ENCODE measurements at places on chromosomes 1 and 21.

- DNase-seq, result no peak
Observed at GRCh38 chr1:206460836-206461426, 9.3 kb upstream of the IKBKE start.

- DNase-seq, result no peak
Observed at GRCh38 chr1:202015662-202015937, 5.2 kb downstream of the ELF3 start.

GRCh38 chr1:19429611-19430010 is 55.7 kb downstream of the CAPZB start:
- no peak for DNase-seq

DNA sequence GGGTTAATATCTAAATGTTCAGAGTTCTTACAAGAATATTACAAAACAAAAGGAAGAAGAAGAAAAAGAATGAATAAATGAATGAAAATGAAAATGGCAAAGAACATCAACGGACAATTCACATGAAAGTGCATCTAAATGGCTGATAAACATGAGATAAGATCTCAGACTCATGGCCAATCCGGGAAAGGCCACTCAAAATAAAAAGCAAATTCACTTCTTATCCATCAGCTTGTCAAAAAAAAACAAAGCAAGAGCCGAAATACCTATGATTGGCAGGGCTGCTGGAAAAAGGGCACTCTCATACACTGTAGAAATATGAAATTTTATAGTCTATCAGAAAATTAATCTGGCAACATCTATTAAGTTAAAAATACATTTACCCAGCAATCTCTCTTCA is 103.6 kb upstream of the EDEM3 start:
- peak; percentile 2 for DNase-seq

GRCh38 chr1:115314765-115315164 is 23.3 kb downstream of the NGF start:
- no peak for DNase-seq

- no peak for DNase-seq
Observed at GRCh38 chr1:207069061-207069460, 16.0 kb downstream of the PFKFB2 start.

DNA sequence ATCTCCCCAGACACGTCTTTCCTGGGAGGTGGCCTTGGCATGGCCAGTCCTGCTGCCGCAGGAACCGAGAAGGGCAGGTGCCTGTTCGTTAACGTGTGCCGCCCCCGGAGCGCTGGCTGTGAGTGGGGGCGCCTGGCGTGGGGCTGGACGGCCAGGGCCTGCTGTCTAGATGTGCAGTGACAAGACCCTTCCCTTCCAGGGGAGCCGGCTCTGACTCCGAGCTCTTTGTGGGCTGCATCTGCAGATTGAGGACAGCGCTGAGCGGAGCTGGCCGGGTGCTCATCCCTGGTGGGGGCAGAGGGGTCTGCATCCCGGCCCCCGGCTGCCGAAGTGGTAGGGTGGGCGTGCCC is 13.0 kb downstream of the COL18A1 start:
- DNase-seq, result no peak

GRCh38 chr1:59733443-59734141 is 81.2 kb upstream of the HOOK1 start:
- DNase-seq, result no peak

DNA sequence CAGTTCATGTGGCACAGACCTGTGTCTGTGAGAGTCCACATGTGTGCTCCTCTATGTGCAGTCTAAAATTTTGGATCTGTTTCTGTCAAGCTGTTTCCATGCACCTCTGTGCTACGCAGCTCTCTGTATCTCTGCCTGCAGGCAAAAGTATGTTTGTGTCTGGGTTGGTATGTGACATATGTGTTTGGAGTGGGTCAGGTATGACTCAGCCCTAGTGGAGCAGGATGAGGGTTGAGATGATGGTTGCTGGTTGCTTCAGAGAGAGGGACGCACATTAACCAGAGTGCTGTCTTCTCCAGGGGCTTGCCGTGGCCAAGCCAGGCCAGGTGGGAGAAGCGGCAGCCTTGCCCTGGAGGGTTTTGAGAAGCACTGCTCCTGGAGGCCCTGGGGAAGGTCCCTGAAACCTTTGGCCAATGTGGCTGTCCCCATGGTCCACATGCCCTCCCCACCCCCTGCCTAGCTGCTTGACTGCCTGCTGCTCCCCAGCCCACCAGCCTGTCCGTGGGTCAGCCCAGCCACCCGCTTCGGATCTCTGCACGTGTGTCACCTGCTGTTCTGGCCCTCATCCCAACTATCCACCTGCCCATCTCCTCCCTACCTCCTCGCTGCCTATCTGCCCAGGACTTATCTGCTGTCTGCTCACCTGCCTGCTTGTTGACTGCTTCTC is 4.1 kb upstream of the EVA1B start:
- DNase-seq, result no peak

GRCh38 chr1:89951766-89952604 is 42.9 kb upstream of the ZNF326 start:
- DNase-seq, result no peak

GRCh38 chr1:92538413-92539061 is 51.8 kb upstream of the GFI1 start:
- DNase-seq, result no peak

DNA sequence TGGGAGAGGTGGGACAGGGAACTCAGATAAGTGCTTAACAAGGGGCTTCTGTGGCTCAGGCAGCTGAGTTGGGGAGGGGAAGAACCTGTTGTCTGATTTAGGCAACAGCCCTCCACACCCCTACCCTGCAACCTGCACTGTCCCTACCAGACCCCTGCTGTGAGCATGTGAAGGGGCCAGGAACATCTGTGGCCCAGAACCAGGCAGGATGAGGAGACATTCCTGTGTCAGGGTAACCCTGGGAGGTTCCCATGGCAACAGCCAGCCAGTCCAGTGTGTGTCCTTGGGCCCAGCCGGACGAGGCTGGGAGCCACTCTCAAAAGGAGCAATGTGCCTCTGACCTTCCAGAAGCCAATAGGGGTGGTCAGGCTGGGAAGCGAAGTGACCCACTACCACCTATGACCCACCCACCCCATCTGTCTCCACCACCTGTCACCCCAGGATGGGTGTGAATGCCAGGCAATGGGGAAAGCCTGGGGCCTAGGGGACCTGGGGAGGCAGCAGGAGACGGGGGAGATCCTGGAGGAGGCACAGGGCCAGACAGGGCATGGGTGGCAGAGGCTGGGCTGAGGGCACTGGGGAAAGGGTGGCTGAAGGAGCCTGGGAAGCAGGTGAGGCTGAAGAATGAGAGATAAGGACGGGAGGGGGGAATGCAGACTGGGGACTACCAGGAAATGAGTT is 5.0 kb upstream of the PMVK start:
- DNase-seq, result peak; percentile 59

DNA sequence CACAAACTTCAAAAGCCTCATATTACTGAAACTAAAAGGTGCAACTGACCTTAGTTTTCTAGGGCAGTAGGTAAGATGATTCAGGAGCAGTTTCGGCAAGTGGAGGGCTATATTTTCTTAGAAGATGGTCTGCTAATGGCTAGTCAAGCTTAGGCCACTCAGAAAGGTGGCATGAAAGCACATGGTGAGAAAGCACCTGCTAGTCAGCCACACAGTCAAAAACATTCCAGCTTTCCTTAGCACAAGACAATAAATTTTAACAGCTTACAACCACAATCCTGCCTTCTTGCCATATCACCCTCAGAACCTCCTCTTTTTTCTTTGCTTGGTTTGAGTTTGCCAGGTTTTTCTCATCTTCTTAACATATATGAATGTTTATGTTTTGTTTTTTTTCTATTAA is 81.1 kb upstream of the SLFNL1 start:
- no peak for DNase-seq

DNA sequence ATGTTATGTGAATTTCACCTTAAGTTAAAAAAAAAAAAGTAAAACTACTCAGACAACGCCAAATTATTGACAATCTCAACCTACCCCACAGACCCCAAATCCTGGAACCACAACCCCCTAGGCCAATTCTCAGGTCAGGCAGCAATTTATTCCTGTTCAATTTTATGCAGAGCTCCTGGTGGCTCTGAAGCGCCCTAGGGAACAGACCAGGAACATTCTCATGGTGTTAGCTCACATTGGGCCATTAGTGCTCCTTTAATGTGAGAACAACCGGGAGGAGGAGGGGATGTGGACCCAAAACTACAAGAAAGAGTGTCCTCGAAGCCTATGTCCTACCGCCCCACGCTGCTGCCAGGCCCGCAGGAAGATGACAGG is 403 bp upstream of the PSEN2 start:
- no peak for DNase-seq

GRCh38 chr1:232142403-232143314 is 487.3 kb downstream of the SIPA1L2 start:
- no peak for DNase-seq

DNA sequence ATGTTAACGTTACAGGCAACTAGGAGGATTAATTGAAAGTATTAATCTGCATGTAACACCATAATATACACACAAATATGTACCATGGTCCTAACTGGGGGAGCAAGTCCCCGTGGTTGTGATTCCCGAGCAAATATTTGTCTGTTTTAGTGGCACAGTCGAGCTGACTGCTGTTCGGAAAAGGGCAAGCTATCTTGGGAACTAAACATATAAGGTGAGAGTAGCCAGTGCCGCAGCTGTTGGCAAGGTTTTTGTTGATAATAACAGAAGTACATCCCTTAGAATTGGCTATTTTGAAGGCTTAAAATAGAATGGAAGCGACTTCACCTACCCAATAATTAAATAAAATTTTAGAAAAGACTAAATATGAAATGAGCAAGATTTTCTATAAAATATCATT is 45.5 kb downstream of the UCHL5 start:
- DNase-seq, result no peak

DNA sequence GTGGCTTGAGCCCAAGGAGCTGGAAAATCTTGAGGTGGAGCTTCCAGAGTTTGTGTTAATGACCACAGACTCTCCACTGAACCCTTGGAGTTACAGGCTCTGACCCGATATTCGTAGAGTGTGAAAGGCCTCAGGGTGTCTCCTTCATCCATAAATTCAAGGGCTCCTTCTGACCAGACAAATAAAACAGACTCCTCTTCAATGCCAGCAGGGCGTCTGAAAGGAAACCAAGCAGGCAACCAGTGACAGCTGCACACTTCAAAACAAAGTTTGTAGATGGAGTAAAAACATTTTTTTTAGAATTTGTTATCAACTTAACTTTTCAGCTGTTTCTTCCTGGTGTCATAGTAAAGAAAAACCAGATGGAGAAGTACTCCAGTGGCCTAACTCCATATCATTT is 161.1 kb downstream of the KCTD3 start:
- DNase-seq, result no peak

DNA sequence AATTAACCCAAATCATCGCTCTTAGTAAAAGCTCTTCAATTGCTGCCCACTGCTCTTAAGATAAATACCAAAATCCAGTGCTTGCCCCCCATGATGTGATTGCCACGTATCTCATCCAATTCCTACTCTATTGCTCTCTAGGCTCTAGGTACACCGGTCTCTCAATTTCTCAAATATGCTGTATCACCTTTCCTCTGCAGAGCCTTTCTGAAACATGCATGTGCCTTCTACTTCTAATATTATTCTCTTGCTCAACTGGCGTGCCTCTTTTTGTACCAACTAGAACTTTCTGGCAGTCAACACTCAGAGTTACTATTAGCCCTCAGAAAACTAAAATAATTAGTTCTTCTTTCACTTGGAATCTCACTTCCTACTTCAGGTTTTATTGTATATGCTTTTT is 111.7 kb upstream of the LBR start:
- no peak for DNase-seq

DNA sequence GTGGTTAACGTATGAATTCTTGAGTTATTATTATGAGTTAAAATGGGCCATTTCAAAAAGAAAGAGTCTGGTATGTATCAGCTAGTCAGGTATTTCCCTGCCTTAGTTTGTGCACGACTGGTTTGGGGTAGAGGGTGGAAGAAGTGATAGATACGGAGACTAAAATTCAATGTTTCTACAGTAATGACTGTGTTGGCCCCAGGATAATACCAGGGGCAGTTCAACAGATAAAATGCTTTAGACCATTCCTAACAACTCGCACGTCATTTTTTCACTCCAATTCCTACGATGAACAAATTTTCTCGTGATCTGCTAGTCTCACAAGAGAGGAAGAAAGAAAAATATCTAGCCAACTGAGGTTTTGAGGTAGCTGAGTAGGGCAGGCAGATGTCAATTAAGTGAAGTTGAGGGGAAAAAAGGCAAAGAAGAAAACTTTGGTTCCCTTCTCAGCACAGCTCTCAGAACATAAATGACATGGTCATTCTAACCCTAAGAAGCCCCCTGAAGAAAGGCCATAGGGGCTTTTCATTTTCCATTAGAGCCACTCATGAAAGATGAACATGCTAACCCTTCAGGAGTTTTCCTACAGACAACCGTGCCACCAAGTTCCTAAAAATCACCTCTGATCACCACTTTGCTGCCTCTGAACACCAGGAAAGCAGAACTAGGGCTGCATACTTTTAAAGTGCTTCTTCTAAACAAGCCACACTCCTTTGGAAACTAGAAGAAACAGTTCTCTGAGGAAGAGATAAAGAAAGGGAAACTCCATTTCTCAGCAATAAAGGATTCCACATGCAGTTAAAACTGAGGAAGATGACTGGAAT is 5.6 kb downstream of the MCOLN2 start:
- no peak for DNase-seq

GRCh38 chr1:832136-832535 is 91.6 kb upstream of the SAMD11 start:
- no peak for DNase-seq

DNA sequence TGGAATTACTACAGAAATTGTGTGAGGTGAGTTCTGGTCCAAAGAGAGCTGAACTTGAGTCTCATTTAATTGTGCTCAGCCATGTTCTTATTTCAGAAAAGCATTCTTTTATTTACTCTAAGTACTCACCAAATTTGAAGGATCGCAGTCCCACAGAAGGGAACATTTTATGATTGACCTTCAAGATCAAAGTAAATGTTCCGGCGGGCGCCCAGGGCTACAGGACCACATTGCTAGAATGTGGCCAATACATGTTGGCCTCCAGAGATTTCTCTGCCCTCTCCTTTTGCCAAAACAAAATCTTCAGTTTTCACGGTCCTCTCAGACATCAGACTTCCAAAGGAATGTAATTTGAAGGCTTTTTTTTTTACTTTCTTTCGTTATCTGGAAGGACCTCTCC is 237.8 kb downstream of the FMN2 start:
- no peak for DNase-seq

DNA sequence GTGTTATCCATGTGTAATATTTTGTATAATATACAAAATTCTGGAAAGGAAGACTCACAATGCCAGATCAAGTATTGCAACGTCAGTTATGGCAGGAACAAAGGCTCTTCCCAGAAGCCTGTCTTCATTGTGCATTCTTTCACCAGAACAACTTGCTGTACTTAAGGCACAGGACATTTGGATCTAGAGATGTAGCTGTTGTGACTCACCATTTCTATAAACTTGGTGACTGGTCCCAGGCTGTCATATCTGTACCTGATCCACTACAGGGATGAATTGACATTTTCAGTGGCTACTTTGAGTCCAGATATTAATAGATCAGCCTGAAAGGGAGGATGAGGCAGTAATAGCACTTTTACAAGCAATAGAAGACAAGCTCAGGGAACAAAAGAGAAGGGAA is 299.8 kb downstream of the DISC1 start:
- DNase-seq, result no peak

DNA sequence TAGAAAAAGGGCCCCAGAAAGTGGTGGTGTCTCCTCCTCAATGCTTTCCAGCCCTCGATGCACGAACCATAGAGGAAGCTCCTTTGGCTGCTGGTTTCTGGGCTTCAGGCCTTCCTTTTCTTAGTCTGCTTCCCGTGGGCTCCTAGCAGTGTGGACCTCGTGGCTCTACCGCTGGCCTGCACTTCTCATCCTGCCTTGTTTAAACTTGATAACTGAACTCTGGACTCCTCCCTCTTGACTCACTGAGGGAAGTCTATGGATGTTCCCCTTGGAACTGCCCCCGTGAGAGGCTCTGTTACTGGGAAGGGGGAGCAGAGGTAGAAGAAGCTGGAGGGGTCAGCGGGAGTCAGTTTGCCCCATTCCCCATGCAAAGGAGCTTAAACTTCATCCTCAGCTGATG is 75.3 kb upstream of the WDR26 start:
- no peak for DNase-seq
